ENCODE measurements at places on chromosomes 13 and 19.
A peak's percentile ranks its signal among the peaks of the same experiment; 100 is the strongest.

DNA sequence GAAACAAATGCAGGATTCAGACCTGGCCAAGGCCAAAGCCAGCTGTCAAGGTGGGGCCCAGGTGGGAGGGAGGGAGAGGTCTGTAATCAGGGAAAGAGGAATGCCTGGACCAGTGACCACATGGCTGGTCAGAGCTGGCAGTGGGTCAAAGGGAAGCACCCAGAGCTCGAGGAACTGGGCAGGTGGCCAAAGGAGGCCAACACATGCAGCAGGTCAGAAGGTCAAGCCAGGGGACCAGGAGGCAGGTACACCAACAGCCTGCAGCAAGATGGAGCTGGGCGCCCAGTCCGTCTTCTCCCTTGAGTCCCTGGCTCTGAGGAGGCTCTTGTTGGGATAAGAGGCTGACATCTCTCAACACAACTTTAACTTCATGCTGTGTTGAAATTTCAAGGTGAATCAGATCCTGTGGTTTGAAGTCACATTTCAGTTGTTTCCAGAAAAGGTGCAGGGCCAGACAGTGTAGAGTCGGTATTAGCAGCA is 17.1 kb downstream of the GPATCH1 start:
- DNase-seq: no peak

- DNase-seq: no peak
Measured at GRCh38 chr13:50389726-50390125, 374.5 kb downstream of the KCNRG start.

GRCh38 chr13:98240135-98240534 is 63.1 kb upstream of the RNF113B start:
- no peak for DNase-seq

- no peak for DNase-seq
Measured at GRCh38 chr19:58007285-58007684, 4.7 kb upstream of the ZNF606 start.

DNA sequence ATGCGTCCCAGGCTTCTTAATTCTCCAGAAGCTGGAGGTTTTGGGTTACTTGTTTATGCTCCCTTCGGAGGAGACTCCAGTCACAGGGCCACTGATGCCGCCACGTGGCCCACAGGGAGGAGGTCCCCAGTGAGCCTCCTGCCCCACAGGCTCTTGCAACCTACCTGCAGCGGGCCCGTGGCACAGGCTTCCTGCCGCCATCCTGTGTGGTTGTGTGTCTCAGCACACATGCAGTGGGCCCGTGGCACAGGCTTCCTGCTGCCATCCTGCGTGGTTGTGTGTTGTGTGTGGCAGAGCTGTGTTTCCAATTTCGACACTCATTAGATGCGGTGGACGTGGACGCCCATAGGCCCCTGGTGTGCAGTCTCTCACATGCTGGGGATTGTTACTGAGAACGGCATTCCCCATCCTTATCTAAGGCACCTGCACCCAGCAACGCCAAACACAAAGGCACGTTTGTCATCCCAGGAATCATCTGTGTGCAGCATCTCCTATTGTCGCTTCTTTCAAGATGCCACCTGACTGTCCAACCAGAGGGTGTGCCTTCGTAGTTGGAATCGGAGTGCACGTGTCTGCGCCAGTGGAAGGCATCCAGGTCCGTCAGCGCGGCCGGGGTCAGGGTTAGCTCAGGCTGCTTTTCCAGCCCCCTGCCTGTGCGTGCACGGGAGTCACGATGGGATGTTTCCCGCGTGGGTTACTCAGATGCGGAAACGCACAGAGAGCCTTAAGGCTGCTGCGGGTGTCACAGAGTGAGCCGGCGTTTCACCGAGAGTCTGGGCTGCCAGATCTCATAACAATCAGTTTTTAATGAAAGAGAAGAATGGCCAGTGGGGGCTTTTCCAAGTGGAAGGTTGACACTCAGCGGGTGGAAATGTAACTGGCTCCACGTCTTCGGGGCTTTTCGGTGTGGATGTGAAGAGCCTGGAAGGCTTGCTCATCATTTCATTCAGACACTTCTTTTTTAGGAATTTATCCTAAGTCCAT is 119.8 kb downstream of the ATP11A start:
- no peak for DNase-seq

- no peak for DNase-seq
Measured at GRCh38 chr13:49097374-49097773, 121.7 kb downstream of the FNDC3A start.

DNA sequence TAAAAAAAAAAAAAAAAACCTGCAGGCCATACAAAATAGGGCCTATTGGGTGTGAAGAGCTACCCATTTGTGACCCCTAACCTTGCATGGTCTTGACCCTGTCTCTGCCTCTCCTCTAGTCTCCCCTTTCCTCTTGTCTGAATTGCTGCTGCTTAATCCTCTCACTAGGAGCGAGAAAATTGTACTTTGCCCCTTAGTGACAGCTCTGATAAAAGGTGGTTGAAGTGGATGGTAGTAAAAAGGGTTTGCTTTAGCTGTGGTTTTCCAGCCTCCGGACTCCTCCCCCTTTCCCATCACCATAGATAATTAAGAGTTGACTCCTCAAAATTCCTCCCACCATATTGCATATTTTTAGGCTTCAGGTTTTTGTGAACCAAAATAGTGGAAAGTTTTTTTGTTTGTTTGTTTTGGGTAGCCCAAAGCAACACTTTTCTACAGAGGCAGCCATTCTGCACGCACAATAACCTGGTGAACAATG is 23.5 kb downstream of the ACTN4 start:
- DNase-seq: no peak

GRCh38 chr19:15197275-15197941 is 3.4 kb downstream of the NOTCH3 start:
- DNase-seq: no peak

DNA sequence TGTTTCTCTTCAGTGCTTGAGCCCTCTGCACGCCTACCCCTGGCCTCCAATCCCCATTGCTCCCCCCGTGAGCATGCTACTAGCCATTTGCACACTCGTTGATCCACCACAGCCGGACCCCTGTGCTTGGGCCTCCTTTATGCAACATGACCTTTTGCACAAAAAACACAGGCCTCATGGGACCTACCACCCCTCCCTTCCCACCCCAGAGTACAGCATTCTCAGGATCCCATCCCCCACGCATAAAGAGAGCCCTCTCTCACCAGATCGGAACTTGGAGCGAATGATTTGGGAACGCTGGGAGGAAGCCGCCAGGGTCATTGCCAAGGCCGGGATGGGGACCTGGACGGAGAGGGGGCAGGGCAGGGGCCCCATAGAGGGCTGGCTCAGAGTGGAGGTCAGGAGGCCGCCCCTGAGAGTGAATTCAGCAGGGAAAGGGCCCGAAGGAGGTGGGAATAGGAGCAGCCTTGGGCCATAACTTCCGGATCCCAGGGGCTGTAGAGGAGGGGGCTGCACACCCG is 754 bp downstream of the MAMSTR start:
- DNase-seq: no peak

DNA sequence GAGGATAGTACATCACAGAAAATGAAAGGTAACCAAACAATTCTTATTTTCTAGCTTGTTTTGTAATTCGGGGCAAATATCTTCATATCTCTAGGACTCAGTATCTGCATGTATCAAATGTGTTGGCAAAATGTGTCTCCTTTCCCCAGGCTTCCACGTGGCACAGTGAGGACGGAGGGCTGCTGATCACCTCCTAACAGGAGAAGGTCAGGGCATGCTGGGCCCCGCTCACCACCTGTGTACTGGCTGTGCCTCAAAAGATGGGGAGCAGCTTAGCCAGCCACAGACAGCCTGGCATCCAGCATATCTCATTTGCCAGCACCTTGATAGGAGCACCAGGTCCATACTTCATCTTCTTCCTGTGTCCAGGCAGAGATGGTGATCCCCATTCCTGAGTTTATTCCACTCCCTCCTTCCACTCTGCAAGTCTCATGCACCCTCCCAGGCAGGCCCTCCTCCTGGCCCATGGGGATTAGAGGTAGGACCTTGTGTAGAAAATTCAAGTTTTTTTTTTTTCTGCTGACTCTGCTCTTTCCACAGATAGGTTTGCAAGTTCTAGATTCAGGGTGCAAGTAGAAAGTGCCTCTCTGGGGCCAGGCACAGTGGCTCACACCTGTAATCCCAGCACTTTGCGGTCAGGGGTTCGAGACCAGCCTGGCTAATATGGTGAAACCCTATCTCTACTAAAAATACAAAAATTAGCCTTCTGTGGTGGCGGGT is 1639.0 kb upstream of the SLC10A2 start:
- DNase-seq: no peak

GRCh38 chr19:28468701-28469459 is 744.1 kb downstream of the UQCRFS1 start:
- peak; percentile 1 for DNase-seq

- no peak for DNase-seq
Measured at GRCh38 chr13:66200555-66200954, 1029.6 kb downstream of the PCDH9 start.

DNA sequence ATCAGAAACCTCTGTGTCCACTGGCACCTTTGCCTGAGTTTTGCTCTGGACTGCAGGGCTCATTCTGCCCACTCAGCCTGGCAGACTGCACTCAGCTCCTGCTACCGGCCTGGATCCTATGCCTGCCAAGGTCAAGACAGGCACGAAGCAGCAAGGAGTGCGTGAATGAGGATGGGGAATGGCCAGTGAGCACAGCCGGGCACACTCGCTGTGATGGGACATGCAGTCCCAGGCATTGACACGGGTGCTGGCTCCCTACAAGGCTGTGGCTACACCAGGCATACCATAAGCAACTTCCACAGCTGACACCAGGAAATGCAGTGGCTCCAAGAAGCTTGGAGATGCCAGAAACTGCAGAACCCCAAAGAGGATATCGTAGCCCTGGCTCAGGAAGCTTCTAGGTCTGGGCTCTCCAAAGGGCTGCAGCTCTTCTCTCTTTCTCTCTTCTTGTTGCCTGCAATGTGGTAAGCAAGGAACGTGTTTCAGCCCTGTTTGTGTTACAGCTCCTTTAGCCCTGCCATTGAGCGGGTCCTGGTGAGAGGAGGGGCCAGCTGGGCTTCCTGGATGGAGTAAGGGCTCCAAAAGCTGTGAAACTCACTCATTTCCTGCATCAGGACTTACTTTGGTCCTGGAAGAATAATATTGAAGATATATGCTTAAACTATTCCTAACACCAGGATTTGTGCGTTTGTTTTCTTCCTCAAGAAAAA is 832.6 kb upstream of the SLITRK5 start:
- DNase-seq: no peak

GRCh38 chr13:87666831-87667230 is 4.3 kb upstream of the SLITRK5 start:
- no peak for DNase-seq

- no peak for DNase-seq
Measured at GRCh38 chr19:10419200-10419645, 1.1 kb upstream of the PDE4A start.

- DNase-seq: no peak
Measured at GRCh38 chr13:33138441-33138840, 122.2 kb downstream of the KL start.

DNA sequence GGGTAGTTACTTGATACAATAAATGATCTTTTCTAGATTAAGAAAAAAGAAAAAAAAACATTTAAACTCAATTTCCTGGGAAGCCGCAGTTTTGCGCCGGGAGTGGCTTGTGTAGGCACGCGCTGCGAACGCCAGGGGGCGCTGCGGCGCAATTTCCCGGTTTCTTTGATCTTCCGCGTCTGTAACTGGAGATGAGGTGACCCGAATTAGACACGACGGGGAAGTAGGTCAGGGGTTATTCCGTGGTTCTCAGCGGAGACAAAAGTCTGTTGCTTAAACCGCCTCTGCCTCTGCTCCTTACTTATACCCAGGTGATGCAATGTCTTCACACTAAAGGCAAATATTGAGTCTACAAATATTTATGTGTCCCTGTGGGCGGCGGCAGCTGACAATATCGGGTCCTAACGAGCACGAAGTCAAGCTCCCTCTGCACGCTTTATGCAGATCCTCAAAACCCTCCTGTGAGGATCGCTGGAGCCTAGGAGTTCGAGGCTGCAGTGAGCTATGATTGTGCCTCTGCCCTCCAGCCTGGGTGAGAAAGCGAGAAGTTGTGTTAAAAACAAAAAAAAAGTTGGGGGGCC is 15.2 kb downstream of the STXBP2 start:
- DNase-seq: peak; percentile 83

GRCh38 chr13:73985783-73986182 is 148.4 kb downstream of the KLF12 start:
- DNase-seq: peak; percentile 46

DNA sequence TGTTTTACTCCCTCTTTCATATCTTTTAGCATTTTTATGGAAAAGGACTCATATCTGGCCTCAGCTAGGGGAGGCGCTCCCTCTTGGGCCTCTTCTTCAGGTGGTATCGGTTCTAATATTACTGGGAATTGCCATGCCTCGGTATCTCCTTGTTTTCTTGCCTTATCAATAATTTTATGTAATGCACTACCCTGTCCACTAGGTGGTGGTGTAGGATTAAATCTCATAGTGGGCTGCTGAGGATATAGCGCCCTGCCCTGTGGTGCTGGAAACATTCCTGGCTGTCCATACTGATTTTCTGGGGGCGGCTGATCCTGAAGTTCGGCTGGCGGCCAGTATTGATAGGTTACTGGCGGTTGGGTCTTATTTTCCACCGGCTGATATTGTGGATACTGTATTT is 35.8 kb downstream of the ZNF420 start:
- DNase-seq: no peak

GRCh38 chr19:55526216-55527196 is 10.4 kb downstream of the SBK2 start:
- DNase-seq: no peak

DNA sequence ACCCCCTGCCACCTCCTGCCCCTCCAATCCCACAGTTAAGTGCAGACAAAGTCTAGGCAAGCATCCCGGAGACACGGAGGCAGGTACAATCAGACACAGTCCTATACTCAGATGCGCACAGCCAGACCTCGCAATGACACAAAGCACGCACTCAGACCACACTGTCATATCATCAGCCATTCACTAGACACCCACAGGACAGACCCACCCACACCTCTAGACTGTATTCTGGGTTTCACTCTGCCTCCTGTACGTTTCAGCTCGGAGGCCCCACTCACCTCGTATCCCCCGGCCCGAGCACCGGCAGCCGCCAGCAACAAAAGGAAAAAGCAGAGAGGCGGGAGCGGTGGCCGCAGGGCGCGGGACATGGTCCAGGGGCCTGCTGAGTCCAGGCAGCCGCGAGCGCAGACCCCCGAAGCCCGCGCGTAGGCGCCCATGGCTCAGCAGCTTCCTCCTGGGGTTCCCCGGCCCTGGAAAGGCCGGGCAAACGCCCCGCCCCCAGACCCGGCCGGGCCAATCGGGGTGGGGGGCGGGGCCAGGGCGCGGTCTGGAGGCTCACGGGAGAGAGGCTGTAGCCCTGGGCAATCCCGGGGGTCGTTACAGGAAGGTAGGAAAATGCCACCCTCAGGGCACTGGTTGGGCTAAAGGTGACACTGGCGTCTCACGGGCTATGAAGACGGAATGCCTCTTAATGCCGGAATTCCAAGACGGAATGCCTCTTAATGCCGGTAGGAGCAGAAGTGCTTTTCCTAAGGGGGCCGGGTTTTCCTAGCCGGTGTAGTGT is at the start of the genes MAN2B1 and WDR83:
Gene MAN2B1 (minus strand): TSS at position 478 of the 784 bp plus-strand sequence. CDS start 41 bp downstream, at position 437.
Gene WDR83 (plus strand): TSS at position 543 of the 784 bp plus-strand sequence. CDS start 2,984 bp downstream, outside the sequence.
- peak; percentile 67 for DNase-seq

Measured in CD4-positive, alpha-beta T cell (primary cell).